ENCODE measurements at places on chromosomes 13 and 19.

DNA sequence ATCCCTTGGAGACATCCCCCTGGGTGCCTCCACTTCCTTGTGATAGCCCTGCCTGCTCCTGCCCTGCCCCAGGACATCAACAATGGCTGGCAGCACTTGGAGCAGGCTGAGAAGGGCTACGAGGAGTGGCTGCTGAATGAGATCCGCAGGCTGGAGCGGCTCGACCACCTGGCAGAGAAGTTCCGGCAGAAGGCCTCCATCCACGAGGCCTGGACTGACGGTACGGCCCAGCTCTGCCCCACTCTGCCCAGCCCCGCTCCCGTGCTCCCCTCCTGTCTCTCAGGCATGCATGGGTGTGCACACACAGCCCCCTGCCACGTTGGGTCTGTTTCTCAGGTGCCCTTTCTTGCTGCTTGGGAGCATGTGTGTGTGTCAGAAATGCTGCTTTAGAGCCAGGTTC is 26.4 kb downstream of the CAPN12 start:
- DNase-seq = no peak

- no peak for DNase-seq
These were observed 87.8 kb downstream of the CCNA1 start for GRCh38 chr13:36520111-36520510.

GRCh38 chr13:52345048-52345447 is 60.9 kb downstream of the THSD1 start:
- no peak for DNase-seq

- DNase-seq = no peak
These were observed 19.7 kb downstream of the SCEL start for GRCh38 chr13:77555246-77555645.

DNA sequence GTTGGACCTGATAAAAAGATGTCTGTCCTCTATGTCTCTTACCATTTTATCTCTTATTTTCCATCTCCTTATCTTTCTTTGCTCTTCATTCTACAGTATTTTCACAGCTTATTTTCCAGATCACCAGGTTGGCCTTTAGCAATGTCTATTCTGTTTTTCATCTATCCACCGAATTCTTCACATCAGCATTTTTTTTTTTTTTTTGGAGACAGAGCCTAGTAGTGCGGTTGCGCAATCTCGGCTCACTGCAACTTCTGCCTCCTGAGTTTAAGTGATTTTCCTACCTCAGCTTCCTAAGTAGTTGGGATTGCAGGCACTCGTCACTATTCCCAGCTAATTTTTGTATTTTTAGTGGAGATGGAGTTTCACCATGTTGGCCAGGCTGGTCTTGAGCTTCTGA is 49.0 kb downstream of the DNAJC15 start:
- no peak for DNase-seq

GRCh38 chr19:293436-294110 is 2.4 kb upstream of the PLPP2 start:
- no peak for DNase-seq

- no peak for DNase-seq
These were observed 218.0 kb downstream of the RBM26 start for GRCh38 chr13:79187917-79188690.

DNA sequence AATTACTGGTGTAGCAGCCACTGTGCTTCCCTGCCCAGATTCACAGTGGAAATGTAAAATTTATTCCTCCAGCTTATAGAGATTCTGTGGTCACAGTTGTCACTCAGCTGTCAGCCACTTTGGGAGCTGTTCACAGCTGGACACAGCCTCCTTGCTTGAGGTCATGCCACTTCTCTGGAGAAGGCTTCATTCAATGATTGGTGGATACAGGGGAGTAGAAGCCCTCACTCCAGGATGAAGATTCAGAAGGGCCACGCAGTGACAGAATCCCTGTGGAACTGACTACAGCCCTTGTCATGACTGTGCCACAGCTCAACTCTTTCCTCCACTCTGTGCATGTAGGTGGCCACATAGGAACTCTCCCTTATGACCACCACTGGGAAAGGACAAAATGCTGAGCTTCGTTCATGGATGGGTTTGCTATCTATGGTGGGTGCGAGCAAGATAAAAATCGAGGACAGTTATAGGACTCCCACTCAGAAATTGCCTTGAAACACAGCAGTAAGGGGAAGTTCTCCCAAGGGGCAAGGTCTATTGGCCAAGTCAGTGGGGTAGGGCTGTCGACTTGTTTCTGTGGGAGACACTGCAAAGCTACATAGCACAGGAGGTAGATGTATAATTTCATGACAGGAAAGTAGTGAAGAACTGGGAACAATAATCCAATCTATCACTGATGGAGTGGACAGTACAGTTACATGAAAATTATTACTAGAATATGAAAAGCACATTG is 98.7 kb downstream of the CCNA1 start:
- DNase-seq = no peak

GRCh38 chr19:47700934-47701716 is 12.1 kb upstream of the EHD2 start:
- no peak for DNase-seq

GRCh38 chr19:37059142-37059541 is 19.1 kb upstream of the ZNF420 start:
- no peak for DNase-seq

DNA sequence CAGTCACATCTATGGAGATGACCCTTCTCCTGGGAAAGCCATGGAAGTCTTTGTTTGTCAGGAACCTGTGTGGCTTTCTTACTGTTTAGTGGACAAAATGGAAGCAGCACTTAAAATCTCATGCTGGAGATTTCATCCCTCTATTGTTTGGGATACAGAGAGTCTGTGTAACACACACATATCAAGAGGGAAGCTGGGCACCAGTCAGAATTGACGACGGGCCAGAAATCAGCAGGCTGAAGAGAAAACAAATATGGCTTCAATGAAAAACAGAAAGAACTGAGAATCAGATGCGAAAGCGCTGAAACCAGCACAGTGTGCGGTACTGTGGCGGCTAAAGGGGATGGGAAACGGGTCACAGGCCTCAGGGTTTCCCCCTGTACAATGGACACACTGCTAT is 72.2 kb upstream of the WASF3 start:
- no peak for DNase-seq

DNA sequence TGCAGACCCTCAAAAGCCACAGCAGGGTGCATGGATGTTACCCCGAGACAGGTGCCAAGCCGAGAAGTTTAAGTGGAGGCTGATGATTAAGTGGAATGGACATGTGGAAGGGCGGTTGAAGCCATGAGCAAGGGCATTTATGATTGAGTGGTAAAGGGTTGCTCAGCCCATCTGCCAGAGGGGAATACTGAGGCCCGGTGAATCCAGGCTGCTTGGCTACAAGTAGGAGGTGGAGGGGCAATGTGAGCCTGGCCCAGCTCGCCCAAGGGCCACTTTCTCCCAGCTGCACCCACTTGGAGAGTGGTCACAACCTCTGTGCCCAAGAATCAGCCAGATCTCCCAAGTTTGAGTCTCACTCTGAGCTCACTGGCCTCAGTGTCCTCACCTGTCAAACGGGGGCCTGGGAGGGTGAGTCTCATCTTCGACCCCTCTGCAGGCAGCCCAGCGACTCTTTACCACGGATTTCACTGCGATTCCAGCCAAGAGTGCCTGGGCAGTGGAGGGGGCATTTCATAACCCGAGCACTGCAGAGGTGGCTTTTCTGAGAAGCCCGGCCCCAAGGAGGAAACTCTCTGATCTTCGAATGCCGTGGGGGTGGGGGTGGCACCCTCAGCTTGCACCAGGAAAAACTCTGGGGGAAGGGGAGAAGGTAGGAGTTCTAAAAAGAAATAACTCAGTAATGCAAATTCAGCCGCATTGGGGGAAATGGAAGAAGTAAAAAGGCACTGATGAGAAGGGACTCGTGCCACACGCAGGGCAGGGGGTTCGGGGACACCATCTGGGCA is 62.9 kb upstream of the KLF2 start:
- no peak for DNase-seq

GRCh38 chr13:111912991-111913760 is 153.8 kb upstream of the SOX1 start:
- DNase-seq = no peak

GRCh38 chr13:107865318-107865575 is 350.1 kb downstream of the LIG4 start:
- no peak for DNase-seq

DNA sequence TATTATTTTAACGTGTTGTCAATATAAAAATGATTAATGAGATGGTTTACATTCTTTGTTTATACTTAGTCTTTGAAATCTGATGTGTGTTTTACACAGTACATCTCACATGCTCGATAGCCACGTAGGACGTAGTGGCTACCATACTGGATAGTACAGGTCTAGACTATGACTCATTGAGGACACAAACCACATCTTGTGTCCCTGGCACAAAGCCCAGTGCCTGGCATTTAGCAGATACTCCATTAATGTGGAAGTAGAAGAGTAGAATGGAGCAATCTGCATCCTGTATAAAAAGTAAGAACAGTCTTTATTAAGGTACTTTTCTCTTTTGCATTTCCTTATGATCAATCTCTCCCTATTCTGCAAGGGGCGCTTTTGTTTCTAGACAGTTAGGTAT is 49.0 kb upstream of the FRY start:
- DNase-seq = no peak
